NCI-H345 (cell line): ENCODE measurements at places on chromosomes 4 and X.

- DNase-seq: no peak
These were observed 36.9 kb downstream of the ARAP2 start for GRCh38 chr4:36207367-36207766.

GRCh38 chrX:10496345-10496965 is 123.9 kb downstream of the MID1 start:
- no peak for DNase-seq

DNA sequence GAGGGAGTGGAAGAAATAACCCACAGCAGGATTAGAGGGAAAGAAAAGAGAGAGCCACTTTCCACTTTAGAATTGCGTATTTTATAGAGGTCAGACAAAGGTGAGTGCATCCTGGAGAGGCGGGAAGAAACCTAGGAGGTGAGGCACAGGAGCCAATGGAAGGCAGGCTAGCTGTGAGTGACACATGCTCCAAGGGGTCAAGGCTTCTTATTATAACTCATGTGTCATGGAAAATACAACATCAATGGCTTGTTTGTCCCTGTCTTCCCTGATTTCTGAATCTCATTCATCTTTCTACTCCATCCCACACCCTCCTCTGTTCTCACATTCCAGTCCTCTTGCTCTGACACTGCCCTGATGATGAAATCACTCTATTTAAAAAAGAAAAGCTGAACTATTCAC is 14.4 kb downstream of the ANXA3 start:
- DNase-seq: no peak

- no peak for DNase-seq
These were observed 33.0 kb upstream of the PGRMC2 start for GRCh38 chr4:128320656-128321055.

GRCh38 chrX:31061091-31061490 is 10.8 kb downstream of the FTHL17 start:
- DNase-seq: no peak

DNA sequence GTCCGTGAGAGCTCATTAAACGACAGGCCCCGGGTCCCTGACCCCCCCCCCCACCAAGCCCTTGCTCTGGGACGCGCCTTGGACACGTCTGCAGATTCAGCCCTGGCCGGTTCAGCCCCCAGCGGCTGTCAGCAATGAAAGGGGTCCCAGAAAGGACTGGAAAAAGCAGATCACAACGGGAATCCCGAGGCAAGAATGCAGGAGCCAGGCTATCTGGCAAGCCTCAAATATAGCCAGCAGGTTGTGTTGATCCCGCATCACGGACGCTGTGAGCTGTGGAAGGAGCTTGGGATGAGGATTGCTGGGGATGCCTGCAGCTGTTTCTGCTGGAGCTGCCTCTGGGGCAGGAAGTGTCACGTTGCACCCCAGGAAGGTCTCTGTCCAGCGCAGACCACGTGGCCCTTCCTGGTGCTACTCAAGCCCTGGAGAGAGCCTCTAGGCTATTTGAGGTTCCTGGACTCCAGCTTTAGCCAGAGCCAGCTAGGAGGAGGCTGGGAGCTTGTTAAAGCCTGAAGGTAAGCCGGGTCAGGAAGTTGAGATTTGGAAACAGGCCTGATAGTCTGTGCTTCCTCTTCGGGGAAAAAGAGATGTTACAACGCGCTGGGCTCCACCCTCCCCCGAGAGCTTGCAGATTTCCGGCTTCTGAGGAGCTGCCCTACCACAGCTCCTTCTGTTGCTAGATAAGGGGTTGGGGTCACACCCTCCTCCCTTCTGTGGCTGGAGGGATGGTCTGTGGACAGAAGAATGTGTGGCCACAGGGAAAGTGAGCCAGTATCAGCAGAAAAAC is 19.3 kb upstream of the CSF2RA start:
- DNase-seq: no peak

DNA sequence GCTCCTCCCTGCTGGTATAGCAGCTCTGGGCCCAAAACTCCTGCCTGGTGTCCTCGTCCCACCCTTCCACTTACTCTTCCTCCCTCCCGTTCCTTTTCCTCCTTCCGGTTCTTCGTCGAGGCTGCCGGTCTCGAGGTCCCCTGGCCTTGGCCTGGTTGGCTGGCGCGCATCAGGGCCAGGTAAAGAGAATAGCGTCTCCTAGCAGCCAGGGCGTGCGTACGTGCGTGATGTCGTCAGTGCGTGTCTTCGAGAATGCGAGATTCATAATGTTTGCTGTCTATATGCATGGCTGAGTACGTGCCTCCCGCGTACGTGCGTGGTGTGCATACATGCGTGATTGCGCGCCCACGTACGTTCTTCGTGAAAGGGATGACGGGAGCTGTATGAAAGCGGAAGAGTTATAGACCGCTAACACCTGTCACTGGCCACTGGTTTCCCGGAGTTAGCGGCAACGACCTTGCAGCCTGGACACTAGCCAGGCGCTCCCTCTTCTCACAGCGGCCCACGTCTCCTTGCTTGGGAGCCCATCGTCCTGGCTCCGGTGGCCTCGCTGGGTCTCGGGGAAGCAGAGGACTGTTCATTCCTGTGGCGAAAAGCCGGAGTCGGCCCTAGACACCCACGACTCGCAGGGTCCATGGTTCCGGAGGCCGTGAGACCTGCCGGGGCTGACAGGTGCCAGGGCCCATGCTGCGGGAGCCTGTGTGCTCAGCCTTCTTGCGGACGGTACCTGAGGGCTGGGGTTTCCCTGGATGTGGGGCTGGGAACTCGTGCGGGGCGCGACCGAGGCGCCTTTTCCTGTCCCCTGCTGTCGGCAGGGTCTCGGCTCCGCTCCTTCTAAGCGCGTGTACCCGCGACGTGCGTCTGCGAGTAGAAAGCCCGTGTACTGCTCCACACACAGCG is at the start of gene EOLA1:
EOLA1 (plus strand) TSS at position 392 of the 900 bp plus-strand sequence. CDS start 4,619 bp downstream, outside the sequence.
- DNase-seq: peak; percentile 95

DNA sequence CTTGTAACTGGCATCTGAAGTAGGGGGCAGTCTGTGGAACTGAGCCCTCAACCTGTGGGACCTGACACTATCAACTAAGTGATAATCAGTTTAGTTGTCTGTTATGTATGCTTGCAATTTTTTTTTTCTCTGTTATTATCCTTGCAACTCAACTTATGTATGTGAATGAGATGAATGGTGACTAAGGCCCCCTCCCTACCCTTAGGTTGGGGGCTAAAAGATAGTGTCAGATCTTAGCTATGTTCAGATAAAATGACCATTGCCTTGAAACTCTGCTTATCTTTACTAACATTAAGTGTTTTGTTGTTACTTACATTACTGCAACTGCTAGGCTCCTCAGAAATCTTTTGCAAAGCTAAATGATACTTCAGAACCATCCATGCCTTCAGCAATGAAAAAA is 31.5 kb downstream of the TMEM184C start:
- no peak for DNase-seq

DNA sequence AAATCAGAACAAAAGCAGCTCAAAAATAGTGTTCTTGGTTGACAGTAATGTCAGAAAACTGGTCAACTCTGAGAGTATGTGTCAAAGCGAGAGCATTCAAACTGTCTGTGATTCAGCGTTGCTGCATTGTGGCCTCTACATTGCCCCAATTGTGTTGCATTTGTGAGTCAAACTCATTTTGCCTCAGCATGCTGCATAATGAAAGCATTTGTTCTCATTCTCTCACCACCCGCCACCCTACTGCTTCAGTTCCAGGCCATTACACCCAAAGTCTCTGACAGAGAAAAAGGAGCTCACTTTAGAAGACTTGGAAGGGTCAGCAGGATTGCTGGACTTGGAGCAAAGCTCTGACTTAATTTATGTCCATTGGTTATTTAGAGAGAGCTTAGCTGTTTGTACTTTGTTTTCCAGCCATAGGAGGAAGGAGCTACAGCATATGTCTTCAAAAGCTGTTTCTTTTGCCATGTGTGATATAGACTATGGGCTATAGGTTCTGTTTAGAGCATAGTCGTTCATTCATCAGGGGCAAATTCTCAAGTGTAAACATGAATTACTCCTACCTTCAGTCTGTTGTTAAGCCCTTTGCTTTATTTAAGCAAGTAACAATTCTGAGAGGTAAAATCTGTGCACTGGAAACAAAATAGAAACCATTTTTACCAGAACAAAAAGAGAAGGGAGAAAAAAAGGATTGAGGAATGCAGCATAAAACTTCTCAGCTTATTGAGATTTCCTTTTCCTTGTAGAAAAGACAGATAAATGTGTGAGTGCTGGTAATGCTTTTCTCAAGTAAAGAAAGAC is 153.4 kb upstream of the ANK2 start:
- no peak for DNase-seq

- DNase-seq: no peak
These were observed 148.1 kb downstream of the VCX3A start for GRCh38 chrX:6386837-6387236.

DNA sequence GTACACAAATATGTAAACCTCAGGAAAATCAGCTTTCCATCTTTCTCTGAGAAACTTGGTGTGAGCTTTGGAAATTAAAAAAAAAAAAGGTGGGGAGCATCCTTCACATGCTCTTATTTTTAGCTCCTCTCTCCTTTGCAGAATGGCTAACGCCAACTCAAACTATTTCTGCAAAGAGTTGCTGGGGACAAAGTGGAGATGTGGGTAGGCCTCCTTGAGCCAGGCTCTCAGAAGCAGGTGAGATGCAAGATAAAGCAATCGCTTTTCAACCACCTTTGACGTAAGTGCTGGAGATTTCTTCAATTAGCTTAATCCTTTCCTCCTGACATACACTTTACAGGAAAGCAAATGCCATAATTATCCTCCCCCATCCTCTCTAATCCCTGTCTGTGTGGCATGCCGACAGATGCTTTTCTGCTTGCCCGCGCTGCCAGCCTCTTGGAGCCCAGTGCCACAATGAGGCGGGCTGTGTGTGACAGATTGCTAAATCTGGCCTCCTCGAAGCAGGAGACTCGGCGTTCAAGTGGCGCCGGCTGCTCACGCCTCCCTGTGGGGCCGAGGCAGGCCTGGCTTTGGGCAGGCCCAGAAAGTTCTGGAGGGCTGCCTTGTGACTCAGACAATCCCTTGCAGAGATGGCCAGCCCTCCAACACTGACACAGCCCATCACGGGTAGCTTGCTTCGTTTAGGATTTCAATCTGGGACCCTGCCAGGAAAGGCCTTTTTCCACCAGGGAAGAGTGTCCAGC is 64.9 kb upstream of the SOD3 start:
- DNase-seq: no peak

- DNase-seq: no peak
These were observed 1012.5 kb upstream of the LCORL start for GRCh38 chr4:19033816-19034733.

- no peak for DNase-seq
These were observed 21.9 kb upstream of the PACRGL start for GRCh38 chr4:20678400-20678799.

DNA sequence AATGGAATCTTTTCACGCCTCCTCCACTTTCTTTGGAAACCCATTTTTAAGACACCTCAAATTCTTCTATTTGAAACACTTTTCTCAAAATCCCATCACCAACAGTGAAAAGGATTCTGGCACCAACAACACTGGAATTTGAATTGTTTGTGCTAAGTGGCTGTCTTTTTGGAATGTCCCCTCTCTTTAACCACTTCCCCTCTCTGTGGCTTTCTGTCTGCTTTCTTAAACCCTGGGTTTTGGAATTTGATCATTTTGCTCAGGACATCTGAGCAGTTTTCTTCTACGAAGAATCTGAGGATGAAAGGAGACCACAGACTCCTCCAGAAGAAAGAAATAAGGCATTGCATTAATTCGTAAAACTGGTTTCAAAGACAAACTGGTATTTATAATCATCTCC is 89.0 kb downstream of the MXRA5 start:
- DNase-seq: no peak

GRCh38 chr4:62970846-62971245 is 1438.4 kb downstream of the TECRL start:
- DNase-seq: no peak

- no peak for DNase-seq
These were observed 224.1 kb upstream of the FGF16 start for GRCh38 chrX:77223046-77223445.

- no peak for DNase-seq
These were observed 118.9 kb downstream of the SLC10A6 start for GRCh38 chr4:86730310-86730709.

GRCh38 chr4:185993328-185993973 is 75.5 kb upstream of the TLR3 start:
- DNase-seq: no peak

- DNase-seq: no peak
These were observed 113.2 kb upstream of the STX18 start for GRCh38 chr4:4655011-4655410.

DNA sequence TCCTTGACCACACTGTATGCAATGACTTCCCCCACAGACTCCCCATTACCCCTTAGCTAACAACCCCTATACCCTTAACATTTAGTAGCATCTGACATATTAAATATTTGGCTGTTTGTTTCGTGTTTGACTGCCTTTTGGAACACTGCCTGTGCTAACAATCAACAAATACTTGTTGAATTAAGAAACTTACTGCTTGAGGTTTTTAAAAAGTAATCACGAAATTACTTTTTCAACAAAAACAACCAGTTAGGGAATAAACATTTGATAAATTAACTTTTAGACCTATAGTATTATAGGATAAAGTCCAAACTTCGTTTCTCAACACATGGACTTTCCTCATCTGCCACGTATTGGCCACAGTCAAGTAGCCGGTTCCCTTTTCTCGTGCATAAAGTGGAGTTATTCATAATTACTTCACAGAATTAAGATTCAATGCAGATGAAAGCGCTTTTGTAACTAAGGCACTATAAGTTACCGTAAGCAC is 555 bp upstream of the ELMOD2 start:
- no peak for DNase-seq

DNA sequence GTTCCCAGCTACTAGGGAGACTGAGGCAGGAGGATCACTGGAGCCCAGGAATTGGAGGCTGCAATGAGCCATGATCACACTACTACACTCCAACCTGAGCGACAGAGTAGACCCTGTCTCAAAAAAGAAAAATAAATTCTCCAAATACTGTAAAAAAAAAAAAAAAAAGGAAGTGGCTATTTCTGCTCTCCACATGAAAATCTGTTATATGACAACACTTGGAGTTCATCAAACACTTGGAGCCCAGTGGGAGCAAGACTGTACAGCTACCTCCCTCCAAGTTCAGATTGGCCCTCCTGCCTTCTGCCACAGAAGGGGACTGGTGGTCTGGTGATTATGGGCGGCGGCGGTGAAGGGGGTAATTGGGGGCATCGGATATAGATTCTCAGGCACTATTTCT is 9.0 kb upstream of the CLDN34 start:
- no peak for DNase-seq

GRCh38 chrX:111257733-111258132 is 12.6 kb downstream of the CAPN6 start:
- no peak for DNase-seq

DNA sequence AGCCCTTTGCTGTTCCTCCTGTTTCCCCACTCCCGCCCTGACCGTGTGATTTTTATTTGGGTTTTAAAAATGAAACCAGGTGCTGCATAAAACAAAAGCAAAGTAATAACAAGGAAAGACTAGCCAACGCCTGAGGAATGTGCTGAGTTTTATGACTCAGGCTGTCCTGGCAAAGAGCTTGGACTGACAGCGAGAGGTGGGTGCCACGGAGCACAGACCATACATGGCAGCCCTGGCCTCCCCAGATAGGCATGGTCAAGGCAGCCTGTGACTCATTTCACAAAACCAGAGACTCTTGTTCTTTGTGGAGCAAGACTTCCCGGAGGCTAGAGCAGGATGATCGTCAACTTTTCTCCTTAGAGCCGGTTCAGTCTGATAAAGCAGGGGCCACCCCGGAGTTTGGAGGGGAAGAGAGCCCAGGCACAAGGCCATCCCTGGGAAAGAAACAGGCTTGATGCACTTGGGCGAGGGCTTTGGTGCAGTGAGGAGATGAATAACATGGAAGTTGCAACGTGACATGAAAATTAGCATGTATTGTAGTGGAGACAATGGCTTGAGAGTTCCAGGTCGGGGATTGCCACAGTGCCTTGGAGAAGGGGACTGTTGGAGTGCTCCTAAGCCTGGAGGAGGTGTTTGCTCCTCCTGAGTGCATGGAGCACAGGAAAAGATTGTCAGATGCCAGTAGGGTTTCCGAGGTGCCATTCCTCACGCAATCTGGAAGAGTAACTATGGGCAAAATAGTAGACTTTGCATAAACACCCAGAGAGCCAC is 54.8 kb downstream of the C4orf51 start:
- DNase-seq: no peak
